ENCODE measurements at places on chromosomes 16 and 17.

DNA sequence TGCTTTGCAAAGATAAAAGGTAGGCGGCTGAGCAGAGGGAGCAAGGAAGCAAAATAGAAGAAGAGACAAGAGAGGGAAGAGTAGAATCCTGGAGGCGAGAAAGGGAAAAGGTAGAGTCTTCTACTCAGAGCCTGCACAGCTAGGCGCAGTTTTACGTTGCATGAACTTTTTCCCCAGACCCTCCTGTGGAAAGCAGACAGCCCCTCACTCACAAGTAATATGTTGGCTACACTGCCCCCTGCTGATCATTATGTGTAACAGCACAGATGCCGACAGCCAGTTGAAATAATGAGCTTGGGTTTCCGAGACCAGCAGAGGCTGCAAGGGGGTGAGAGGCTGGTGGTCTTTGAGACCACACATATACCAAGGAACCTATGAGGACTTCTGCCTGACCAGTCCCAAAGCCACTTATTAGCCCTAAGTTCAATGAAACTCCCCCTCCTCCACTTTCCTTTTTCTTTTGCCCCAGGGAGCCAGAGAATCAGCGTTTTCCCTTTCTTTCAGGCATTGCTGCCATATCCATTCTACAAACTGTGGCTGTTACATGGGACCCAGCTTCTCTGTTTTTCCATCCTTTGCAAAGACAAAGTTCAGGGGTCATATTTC is 22.5 kb upstream of the CMTR2 start:
- DNase-seq = no peak

DNA sequence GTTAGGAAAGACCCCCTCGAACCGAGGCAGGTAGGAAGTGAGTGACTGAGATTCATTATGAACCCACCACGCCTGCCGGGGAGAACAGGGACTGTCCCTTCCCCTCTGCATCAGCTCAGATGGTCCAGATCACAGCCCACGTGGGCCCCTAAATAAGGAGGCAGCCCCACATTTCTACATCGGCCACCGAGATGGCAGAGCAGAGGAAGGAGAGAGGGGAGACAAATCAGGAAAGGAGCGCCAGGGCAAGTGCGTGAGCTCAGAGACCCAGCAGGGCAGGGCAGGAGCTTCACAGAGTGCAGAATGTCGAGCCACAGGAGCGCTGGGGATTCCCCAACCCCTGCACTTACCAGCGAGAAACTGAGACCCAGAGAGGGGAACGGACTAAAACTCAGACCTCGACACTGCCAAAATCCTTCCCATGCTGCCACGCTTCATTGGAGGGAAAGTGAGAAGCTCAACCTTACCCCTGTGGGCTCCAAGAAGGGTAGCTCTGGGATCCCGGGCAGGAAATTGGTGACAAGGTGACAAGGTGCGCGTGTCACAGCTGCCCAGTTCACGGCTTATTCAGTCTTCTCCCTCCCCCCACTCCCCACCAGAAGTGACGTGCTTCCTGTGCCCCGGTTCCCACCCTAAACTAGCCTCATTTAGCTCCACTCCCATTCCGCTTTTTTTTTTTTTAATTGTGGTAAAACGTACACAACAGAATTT is at the start of gene ICAM2:
TSS of gene ICAM2 (minus strand) at position 578 of the 711 bp plus-strand sequence. CDS start 13,942 bp downstream, outside the sequence.
- no peak for DNase-seq

DNA sequence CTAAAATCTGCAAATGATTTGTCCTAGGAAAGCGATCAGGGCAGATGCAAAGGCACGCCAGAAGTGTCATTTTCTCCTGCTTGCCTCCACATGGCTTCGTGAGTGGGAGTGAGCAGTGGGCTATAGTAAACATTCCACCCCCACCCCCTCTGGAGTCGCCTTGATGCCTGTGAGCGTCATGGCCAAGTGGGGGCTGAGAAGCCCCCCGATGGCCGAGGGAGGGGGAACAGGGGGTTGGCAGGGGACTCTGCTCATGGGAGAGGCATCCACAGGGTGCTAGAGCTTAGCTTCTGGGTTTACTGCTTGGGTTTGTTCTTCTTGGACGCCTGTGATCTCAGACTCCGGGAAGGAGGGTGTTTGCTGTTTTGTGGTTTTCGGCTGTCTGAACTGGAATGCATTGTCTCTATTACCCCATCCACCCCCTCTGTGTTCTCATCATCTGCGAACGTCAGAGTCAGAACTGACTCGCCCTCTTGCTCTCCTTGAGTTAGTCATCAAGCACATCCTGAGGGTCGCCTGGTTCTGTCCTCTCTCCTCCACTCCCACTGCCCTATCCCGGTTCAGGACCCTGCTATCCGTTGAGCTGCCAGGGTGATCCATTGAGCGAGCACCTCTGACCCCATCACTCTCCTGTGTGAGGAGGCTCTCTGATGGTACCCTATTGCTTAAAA is 15.4 kb downstream of the TNS4 start:
- no peak for DNase-seq

DNA sequence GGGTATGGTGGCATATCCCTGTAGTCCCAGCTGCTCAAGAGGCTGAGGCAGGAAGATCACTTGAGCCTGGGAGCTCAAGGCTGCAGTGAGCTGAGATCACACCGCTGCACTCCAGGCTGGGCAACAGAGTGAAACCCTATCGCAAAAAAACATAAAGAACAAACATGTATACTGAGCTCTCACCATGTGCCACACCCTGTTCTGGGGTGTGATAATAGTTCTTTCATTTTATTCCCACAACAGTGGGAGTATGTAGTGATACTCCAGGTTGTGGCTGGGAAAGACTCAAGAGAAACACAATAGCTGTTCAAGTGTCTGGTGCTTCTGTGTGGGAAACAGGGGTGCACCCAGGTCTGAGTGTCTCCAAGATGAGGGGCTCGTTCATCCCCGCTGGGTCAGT is 90.7 kb downstream of the SOCS1 start:
- no peak for DNase-seq

DNA sequence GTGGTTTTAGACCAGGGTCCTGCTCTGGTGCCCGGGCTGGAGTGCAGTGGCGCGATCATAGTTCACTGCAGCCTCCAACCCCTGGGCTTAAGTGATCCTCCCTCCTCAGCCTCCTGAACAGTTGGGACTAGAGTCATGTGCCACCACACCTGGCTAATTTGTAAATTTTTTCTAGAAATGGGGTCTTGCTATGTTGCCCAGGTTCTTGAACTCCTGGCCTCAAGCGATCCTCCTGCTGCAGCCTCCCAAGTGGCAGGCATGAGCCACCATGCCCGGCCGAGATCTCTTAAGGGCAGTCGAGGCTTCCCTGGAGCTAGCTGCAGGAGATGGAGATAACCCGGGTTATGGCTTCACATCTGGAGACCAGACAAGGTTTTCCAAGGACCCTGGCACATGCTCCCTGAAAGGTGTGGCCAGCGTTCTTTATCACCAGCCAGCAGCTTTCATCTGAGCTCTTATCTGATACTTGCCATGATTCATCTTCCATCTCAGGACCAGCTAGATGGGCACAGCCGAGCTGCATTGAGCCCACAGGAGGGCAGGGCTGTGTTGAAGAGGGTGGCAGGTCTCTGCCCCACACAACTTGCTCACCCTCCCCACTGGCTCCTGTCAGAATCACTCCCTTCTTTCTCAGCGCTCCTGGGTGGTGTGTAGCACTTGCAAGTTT is 28.6 kb downstream of the SCNN1B start:
- no peak for DNase-seq

GRCh38 chr16:11587643-11588247 is 1.0 kb upstream of the LITAF start:
- no peak for DNase-seq

- DNase-seq = no peak
These were observed 259.7 kb downstream of the SEC14L1 start for GRCh38 chr17:77400445-77400870.

DNA sequence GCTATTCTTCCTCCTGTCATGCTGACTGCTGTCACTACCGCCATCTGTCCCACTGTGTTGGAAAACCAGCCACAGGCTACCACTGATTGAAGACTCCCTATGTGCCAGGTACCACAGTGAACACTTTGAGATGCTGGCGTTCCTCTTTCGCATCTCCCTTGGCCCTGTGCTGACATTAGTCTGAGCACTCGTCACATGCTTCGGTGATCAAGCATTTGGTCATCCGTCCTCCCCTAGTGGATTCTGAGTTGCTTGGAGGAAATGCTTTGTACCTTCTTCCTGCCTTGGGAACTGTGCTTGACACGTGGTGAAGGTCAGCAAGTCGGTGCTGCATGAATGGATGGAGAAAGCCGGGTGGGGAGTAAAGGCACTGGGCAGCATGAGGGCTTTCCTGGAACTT is 260.1 kb downstream of the SNX29 start:
- no peak for DNase-seq

- no peak for DNase-seq
These were observed 334.3 kb upstream of the TBX2 start for GRCh38 chr17:61065263-61065773.

GRCh38 chr17:43868226-43868994 is 21.4 kb downstream of the CD300LG start:
- DNase-seq = no peak

GRCh38 chr17:81996232-81996756 is 18.9 kb downstream of the ASPSCR1 start:
- no peak for DNase-seq

- no peak for DNase-seq
These were observed 181.2 kb upstream of the TBX2 start for GRCh38 chr17:61218438-61218837.

GRCh38 chr16:55913716-55914115 is 38.5 kb upstream of the CES5A start:
- no peak for DNase-seq

DNA sequence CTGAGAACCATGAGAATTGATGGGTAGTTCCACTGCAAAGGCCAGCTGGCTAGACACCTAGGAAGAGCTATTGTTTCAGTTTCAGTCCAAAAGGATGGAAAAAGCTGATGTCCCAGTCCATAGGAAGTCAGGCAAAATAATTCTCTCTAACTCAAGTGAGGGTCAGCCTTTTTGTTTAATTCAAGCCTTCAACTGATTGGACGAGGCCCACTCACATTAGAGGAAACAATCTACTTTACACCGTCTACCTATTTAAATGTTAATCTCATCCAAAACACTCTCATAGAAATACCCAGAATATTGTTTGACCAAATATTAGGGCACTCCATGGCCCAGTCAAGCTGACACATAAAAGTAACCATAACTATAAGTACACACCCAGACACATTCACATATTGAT is 14.4 kb upstream of the CCL13 start:
- no peak for DNase-seq

GRCh38 chr16:87878704-87879103 is 9.4 kb upstream of the SLC7A5 start:
- DNase-seq = no peak

DNA sequence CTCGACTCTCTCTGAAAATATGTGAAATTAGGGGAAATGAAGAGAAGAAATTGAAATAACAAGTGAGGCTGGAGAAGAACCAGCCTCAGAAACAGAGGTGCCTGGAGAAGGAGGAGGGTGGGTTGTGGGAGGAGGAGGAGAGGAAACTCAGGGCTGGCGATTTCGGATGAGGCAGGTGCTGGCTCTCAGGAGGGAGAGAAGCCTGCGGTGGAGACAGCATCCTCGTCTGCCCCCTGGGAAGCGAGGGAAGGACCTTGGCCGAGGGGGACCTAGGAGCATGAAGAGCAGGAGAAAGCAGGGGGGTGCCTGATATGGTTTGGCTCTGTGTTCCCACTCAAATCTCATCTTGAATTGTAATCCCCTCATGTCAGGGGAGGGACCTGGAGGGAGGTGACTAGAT is 264.7 kb upstream of the TNRC6C start:
- no peak for DNase-seq

GRCh38 chr17:41367426-41368075 is 2.1 kb downstream of the KRT33B start:
- DNase-seq = no peak

GRCh38 chr16:57147381-57148221 is 38.2 kb downstream of the PSME3IP1 start:
- DNase-seq = no peak

GRCh38 chr17:27959382-27959709 is 66.2 kb upstream of the LYRM9 start:
- DNase-seq = no peak

GRCh38 chr16:3363793-3364192 is 8.1 kb downstream of the OR2C1 start:
- no peak for DNase-seq

- DNase-seq = peak; percentile 41
These were observed 33.3 kb downstream of the PECAM1 start for GRCh38 chr17:64357191-64357981.

DNA sequence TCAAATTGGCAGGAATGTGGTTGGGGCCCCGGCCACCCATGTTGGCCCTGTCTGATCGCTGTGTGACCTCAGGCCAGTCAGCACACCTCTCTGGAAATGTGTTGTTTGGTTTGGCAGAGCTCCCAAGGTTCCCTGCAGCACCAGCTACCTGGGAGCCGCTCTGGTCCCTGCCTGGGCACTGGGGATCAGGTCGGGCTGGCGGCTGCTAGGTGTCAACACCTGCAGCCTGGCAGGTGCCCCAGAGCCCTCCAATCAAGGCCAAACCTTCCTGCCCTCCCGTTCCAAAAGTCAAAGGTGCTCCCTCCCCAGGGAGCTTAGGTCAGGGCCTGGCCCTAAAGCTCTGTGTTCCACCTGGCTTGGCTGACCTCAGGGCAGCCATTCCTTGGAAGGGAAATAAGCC is 55.9 kb downstream of the ZDHHC7 start:
- DNase-seq = no peak

DNA sequence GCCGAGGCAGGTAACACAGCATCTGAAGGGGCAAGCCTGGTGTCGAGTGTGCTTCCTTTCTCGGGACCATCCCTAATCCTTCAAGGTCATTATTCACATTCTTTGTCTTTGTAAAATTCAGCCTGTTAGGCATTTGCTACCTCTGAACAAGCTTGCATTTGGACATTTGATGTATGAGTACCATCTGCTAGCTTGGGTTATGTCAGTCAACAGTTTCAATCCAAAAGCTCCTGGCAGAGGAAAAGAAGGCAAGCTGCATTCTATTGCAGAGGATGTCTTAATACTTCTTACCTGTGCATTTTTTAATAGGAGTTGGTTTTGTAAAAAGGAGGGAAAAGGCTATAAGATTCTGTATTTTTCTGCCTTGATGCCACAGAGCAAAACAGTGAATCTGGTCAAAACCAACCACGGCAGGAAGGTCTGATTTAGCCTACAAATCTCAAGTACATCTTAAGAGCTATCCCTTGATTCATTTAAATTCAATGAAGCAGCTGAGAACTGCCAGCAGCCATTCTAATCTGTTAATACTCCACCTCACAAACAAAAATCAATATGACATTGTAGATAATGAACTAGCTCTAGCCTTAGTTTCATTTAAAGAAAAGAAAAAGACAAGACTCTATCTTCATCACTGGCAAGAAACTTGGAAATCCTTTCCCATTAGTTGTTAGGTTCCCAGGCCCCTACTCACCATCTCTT is 39.0 kb downstream of the TEX2 start:
- DNase-seq = no peak

DNA sequence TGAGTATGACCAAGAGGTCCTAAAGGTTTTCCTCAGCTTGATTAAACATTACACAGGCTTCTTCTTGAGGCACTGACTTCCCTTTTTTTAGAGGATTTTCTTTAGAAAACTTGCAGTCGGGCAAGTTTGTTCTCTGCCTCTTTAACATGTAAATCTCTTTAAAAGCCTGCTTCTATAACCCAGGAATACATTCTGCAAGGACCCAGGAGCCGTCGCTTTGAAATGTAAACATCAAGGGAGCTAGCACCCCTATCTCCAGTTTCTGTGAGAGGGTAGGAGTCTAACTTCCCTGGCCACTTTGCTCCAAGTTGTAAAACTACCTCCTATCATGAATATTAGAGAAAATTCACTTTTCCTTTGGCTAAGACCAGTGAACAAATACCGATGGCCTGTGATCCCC is 201.5 kb upstream of the CPHXL start:
- DNase-seq = no peak

GRCh38 chr17:4768298-4768697 is 3.4 kb upstream of the TM4SF5 start:
- DNase-seq = no peak

- peak; percentile 35 for DNase-seq
These were observed 19.0 kb downstream of the CBFA2T3 start for GRCh38 chr16:88957887-88958577.

Measured in hippocampal formation (tissue), 2 donors.